GM12865 (cell line): ENCODE measurements at places on chromosomes 5 and 9.

GRCh38 chr9:128431207-128431606 is 10.6 kb downstream of the CERCAM start:
- DNase-seq = no peak

DNA sequence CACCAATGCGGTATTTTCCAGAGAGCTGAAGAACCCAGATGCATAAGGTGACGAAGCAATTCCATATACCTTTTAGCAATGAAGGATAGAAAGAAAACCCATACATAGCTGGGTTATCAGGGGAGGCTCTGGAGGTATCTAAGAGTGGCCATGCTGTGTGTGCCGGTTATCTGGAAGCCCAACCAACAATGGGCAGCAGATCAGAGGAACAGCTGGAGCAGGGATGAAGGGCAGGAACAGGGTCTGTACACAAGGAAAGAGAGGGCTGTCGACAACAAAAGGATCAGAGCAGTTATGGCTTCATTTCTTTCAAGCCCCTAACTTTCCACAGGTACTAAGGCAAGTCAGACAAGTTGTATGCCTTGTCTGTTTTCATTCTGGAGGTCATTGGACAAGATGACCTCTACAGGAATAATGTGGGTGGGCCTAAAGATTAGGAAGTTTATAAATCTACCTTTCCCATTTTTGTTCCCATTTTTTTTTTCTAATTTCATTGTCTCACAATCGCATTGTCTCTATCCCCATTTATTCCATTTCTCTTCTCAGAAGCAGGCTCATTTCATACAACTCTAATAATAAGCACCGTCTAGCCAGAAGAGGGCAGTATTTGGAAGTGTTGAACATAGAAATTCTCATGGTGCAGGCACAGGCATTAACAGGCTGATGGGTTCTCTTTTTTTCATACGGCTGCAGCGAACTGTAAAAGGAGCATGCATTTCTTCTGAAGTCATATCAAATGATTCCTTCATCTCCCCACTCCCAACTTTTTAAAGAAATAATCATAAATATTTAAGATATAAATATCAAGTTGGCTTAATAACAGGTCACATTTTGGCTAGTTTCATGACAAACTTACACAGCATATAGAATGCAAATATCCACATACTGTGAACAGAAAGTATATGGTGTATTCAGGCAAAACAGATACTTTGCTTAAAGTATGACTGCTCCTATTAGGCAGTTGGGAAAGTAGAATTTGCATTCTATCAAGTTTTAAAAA is 63.5 kb downstream of the ZNF474 start:
- peak; percentile 68 for DNase-seq

DNA sequence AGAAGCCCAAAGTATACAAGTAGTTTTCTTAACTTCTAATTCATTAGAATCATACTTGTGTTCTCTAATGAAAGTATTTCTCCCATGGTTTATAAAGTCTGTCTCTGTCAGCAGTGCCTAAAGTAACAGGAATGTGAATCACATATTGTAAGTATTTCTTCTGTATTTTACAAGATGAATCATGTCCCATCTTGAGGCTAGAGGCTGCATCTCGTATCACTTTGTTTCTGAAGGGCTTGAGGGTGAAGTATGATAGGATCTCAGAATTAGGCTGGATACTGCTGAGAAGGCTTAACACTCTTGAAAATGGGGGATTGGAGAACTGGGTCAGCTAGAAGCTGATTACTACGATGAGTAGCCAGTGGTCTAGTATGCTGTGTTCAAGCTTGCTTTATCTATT is 242.2 kb upstream of the ACTBL2 start:
- no peak for DNase-seq

DNA sequence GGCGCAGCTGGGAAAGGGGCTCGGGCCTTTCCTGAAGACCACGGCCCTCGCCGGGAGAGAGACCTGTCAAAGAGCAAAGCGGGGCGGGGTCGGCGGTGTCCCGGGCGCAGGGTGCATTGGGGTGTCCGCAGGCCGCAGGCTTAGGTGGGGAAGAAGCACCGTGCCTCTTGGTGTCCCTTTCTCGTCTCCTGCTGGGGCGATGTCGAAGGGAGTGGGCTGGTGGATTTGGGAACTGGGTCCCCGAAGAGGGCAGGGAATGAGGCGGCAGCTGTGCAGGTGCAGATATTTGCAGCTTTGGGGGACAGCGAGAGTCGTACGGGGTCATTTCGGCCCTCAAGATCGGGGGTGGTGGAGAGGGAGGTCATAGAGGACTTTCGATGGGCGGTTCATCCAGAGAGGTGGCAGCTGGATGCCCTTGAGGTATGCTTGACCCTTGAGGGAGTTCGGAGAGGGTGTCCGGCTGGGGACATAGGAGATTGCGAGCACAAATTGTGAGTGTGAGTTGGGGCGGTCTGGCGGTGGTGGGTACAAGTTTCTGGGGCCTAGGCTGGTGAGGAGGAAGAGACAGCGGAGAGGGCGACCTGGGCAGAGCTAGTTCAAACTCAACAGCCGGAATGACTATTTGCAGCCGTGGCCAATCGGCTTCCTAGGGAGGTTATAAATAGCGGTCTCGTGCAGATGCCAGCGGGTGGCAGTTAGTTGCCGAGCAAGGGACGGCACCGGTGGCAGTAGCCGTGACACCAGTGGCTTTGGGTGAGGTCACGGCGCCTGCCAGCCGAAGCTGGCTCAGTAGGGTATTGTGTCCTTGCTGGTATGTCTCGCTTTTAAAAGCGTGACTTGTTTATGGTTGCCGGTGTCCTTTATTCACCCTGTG is 601 bp downstream of the NNT start:
- peak; percentile 85 for DNase-seq

GRCh38 chr9:133991214-133991921 is 756 bp downstream of the VAV2 start:
- DNase-seq = no peak

GRCh38 chr5:175772747-175773533 is 98.4 kb upstream of the CPLX2 start:
- no peak for DNase-seq

- no peak for DNase-seq
Observed at GRCh38 chr5:57595523-57595991, 112.9 kb upstream of the ACTBL2 start.

DNA sequence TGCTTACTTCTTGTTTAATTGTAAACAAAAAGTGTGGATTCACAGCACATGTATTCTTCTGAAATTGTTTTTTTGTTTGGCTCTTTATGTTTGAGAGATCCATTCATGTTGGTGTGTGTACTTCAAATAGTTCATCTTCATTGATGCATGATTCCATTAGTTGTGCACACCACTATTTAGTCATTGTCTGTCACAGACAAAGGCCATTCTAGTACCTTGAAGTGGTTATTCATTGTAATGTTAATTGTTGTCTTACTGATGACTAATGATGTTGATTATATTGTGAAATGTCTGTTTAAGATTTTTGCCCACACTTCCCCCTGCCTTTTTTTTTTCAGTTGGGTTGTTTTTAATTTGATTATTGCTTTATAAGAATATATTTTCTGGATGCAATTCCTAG is 391.3 kb downstream of the DIRAS2 start:
- DNase-seq = no peak

DNA sequence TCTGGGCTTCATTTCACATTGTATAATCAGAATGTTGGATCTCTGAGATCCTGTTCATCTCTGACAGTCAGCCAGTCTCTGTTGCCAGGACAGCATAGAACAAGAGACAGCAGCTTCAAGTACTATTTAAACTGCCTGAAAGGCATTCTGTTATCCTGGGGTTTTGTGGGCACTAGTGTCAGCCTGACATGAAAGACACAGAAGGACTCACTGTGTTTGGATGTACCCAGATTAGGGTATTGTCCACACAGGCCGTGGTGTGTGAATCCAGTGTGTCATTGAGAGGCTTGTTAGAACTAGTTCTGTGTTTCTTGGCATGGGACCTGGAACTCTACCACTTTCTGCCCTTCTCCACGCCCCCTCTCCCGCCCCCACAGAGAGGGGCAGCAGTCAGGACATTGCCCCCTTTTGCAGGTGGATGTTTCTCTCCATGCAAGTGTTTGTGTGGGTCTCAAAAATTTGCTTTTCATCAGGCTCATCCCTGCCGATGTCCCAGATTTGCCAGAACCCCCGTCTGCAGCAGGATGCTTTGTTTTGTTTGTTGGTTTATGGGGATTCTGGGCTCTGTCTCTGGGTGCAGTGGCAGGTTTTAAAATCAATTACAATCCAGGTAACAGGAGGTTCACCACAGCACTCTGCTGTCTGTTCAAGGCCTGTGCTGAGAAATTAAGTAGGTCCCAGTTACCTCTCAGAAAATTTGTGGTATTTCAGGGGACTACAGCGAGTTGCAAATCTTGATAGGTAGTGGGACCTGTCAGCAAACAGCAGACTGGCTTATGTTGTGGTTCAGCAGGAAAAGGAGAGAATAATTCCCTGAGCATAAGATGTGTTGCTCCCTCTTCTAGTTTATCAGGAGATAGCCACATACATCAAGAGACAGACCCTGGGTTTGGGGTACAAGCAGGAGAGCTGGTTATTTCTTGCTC is 144.6 kb downstream of the DOCK2 start:
- DNase-seq = no peak

DNA sequence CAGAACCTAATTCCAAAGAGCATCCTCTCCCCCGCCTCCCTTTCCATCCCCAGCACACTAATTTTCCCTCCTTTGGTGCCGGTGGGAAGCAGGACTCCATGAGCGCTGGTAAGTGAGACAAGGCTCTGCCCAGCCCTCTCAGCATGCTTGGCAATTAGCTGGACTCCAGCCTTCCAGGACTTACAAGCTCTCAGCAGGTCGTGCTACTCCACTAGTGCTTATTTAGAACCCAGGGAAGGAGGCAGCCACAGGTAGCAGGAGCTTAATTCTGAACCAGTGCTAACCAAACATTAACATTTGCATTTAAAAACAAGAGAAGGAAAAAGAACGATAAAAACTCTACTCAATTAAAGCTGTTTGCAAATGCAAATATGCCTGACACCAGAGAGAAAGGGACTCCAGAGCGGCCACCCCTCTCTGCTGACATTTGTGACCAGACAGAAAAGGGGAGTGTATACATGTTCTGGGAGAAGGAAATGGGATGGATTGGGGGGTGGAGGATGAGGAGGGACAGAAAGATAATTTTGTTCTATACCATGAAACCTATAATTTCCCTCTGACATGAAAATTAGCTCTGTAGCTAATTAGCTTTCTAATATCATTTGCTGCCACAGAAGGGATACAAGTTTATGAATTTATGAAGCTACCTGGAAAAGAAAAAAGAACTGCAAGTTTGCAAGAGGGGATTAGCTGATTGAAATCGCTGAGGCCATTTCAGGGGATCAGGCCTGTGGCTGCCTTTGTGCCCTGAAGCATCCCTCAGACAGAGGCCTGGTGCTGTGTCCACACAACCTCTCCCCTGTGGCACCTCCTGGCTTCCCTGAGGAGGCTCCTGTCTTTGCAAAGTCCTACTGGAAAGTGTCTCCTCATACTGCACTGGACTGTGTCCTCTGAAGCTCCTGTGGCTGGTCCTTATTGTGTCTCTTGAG is 266.3 kb downstream of the SEC61B start:
- DNase-seq = no peak

DNA sequence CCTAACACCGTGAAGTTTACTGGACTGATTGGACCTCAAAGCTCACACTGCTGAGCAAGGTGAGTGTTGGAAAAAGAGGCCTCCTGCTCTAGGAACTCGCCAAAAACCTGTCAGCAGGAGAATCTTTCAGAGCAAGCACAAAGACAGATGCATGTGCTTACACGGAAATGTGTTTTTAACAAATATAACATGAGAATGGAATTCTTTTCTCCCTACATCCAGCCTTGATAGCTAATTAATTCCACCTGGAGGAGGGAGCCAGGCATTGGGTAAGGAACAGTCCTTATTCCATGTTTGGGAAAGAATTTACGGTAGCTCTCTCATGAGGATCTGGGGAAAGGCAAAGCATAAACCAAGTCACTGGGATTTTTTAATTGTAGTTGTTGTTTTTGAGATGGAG is 98.8 kb downstream of the KLF4 start:
- no peak for DNase-seq

- DNase-seq = peak; percentile 56
Observed at GRCh38 chr5:42756606-42757601, at the start of gene CCDC152. TSS of gene CCDC152 (plus strand) at chr5:42756818. CDS start at chr5:42759122, 2,304 bp downstream.

GRCh38 chr5:169838688-169839087 is 141.6 kb downstream of the INSYN2B start:
- peak; percentile 81 for DNase-seq

DNA sequence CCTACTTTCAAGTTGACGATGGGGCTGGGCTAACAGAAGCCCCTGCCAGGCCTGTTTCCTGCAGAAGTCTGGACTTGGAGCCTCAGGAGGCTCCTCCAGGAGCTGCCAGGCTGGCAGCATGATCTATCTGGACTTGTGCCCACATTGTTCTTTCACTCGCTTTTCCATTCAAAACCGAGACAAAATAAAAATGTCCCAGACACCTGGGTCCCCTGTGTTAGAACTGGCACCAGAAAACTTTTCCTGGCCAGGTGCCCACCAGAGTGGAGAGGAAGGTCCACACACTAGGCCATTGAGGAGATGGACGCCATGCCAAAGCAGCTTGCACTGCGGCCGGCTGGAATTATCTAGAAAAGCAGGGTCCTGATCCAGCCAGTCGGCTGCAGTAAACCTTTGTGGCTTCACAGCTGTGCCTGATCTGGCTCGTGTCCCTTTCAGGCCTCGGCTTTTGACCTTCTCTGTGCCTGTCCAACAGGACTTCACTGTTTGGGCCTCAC is 78.2 kb downstream of the GCNT1 start:
- DNase-seq = no peak

DNA sequence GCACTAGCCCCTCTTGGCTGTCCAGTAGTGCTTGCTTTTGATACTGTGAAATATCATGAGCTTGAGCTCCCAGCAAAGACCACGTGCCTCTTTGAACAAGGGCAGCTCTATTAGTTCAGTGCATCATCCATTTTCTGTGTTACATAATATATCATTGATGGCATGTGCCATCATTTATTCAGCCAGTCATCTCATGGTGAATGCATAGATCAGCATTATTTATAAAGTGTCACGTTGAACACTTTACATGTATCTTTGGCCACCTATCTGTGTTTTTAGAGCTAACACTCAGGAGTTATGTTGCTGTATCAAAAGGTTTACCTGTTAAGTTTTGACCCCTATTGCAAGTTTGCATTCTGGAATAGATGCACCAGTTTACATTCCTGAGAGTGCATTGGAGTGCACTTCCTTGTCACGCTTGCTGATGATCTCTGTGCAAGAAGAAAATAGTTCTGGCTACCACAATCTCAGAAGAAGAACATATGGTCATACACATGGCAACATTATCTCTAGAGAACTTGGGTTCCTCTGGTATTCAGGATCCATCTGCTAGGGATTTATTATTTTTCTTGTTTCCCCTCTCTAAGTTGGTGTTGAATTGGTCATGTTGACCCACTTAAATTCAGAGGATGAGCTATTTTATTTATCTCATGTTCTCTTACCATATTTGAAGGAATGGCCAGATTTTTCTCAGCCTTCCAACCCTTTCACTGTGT is 120.9 kb downstream of the SH3GL2 start:
- DNase-seq = no peak

- no peak for DNase-seq
Observed at GRCh38 chr5:167950126-167950721, 341.2 kb upstream of the WWC1 start.
